Left renal cortex interstitium (tissue), 4 donors: ENCODE measurements at places on chromosomes 3 and 15.

DNA sequence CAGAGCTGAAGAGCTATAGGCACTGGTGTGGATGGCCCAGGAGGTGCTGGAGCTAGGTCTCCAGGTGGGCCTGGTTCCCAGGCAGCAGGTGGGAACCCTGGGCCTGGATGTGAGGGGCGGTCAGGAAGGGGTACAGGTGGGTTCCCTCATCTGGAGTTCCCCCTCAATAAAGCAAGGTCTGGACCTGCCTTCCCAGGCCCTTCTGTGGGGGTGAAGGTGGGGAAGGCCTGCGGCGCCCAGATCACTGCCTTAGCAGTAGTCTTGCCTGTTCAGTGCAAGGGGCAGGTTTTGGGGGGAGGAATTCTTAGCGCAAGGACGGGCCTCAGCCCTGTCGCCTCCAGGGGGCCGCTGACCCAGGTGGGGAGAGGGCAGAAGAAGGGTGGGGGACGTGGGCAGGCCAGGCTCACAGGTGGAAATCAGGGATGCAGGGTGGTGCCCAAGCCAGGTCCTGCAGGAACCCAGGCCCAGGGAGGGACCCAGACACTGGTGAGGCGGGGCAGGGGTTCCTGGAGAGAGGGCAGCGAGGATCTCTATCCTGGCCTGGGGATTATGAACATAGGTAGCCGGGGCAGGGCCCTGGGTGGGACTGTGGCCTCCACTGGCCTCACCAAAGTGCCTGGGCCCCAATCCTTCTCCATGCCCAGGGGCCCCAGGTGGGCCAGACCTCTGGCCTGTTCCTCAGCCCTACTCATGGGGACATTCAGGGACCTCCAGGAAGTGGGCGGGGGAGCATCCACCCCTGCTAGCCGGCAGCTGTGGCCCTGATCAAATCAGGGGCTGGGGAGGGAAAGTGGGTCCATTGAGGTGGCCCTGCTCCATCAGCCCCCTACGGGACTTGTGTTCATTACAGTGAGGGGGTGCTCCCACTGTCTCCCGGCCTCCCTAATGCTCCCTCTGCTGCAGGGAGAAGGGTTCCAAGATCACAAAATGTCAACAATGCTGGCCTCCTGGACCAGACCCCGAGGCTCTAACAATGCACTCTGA lies 25.3 kb downstream of the HDAC11 start:
- DNase-seq = no peak

- no peak for DNase-seq
These were observed 37.4 kb downstream of the ADCY5 start for GRCh38 chr3:123411340-123412040.

- no peak for DNase-seq
These were observed 1.3 kb upstream of the IL12A start for GRCh38 chr3:159987291-159987711.

GRCh38 chr15:88975891-88976290 lies 62.7 kb upstream of the MFGE8 start:
- no peak for DNase-seq

- DNase-seq = no peak
These were observed 66.1 kb upstream of the CHMP2B start for GRCh38 chr3:87161013-87161412.

- DNase-seq = no peak
These were observed 37.3 kb downstream of the MB21D2 start for GRCh38 chr3:192880313-192880712.

DNA sequence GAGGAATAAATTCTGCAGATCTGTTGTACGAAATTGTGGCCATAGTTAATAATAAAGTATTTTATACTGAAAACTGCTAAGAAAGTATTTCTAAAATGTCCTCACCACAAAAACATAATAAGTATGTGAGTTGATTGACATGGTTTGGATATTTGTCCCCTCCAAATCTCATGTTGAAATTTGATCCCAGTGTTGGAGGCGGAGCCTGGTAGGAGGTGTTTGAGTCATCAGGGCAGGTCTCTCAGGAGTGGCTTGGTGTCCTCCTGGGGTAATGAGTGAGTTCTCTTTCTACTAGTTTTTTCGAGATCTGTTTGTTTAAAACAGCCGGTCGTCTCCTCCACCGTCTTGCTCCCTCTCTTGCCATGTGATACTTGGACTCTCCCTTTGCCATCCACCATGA lies 424.1 kb upstream of the KCNMB2 start:
- DNase-seq = no peak

DNA sequence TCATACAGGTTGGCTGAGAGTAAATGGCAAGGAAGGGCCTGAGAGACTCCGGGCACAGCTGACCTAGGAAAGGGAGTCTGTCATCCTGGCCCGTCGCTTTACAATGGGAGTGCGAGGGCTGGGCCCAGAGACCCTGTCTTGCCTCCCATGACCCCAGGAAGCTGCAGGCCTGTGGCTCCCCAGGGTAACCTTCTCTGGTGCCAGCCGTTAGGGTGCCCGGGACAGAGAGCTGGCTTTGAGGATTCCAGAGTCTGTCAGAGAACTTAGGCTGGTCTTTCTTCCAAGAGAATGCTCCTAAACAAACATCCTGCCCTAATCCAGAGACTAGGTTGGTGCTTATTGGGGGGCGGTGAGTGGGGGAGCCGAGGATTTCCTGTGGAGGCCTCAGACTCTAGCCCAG lies 18.5 kb downstream of the ZNF710 start:
- no peak for DNase-seq

GRCh38 chr3:57729334-57730045 lies 26.6 kb upstream of the SLMAP start:
- DNase-seq = no peak

- DNase-seq = no peak
These were observed 52.7 kb downstream of the CLDN18 start for GRCh38 chr3:138062626-138063025.

DNA sequence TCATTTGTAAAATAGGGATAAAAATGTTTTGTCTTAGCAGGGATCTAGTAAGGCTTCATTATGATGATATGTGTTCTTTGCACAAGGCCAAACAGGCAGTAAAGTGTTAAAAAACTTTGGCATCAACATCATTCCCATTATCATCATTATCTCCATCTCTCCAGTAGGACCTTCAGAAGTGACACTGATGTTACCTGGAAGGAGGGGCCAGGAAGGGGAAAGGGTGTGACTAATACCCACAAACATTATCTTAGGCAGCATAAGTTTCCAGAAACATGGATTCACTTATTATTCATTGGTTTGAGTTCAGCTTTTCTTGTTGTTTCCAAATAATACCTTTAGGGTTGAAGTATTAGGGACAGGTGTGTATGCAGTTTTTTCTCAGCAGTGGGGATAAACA lies 399.6 kb downstream of the PTPRG start:
- no peak for DNase-seq

DNA sequence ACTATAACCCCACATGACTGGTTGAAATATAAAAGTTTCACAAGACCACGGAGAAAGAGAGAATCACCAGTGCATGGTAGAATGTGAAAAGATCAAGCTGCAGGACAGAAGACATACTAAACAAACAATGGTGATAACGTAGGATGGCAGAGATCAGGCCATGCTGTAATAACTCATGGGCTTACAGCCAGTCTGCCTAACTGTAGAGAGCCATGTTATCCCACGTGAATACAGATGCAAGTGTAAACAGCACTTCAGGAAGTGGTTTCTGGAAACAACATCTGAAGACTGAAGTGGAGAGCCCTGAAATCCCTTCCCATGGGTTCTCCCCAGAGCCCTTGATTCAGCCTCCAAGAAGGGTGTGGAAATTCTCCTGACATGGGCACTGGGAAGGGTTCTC lies 103.2 kb upstream of the SLCO2A1 start:
- no peak for DNase-seq

DNA sequence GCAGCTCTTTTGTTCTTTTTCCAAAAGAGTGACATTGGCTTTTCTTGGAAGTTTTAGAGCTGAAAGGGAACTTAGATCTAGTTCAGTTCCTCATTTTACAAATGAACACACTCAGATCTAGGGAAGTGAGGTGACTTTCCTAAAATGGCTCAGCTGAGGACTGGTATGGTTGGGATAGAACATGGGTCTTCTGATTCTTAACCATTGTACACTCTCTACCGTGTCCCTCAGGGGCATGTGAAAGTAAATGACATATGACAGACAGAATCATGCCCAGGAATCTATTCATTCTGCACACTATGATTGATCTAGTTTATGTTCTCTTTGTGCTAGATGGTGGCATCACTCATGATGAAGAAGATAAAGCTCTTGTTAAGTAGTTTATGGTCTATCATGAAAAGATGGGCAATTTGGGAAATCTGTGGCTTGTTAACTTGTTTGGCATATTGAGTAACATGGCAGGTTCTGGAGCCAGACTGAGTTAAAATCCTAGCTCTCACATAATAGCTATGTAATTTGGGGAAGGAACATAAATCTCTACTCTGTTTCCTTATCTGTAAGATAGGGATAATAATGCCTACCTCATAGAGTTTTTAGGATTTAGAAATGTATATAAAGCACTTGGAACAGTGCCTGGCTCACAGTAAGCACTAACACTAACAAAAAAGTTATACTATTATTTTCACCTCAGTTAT lies 30.9 kb downstream of the UBE2E1 start:
- no peak for DNase-seq

GRCh38 chr3:177361081-177361938 lies 164.0 kb upstream of the TBL1XR1 start:
- DNase-seq = no peak
